ENCODE measurements at places on chromosomes 4 and X.

GRCh38 chrX:2523911-2524310, 23.1 kb upstream of the DHRSX start:
- no peak for DNase-seq

- DNase-seq, result no peak
These were observed 87.5 kb downstream of the LEF1 start for GRCh38 chr4:108081256-108081655.

- DNase-seq, result no peak
These were observed 118.8 kb upstream of the PCDH18 start for GRCh38 chr4:137651128-137651527.

DNA sequence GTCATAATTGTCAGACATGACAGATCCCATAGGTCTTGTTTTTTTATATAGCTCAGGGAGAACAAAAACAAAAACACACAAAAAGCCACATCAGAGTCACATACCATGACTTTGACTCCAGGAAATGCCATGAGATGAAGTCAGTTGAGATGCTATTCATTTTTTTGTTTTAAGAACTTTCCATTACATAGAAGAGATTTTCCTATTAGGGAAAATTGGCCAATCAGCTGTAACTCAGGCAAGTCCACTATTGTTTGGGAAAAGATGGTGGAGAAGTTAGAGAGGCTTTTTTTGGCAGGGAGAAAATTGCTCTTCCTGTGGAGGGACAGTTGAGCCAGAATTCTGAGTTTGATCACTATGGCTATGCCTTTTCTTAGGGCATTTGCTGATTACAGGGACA, 72.6 kb downstream of the SMARCA5 start:
- DNase-seq, result no peak

DNA sequence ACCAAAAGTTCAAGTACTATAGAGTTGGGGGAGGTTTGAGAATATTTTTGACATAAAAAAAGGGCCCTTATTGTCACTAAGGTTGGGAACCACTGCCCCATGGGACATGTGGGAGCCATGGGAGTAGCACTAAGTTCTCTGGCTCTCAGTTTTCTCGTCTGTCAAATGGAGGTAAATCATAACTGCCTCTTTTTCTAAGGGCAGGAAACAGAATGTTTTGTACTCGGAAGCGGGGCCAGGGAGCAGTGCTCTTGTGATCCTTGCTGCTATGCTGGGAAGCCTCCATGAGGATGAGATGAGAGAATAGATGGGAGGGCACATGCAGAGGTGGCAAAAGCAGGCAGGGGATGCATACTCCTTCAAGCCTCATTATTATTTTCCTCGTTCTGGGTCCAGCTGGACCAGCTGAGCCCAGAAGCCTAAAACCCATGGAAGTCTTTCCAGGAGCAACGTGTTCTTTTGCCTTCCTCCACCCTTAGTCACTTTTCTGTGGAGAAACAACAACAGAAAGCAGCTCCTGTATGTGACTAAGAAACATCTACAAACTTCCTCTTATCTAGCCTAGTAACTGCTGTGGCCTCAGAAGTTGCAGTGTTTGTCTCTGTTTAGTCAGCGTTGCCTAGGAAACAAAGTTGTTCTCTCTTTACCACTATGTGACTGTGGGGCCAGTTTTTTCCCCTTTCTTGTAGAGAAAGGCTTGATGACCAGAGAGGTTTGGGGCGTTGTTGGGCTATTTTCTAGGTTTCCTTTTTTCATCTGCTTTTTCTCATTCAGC, 64.8 kb downstream of the TSC22D3 start:
- peak; percentile 95 for DNase-seq

DNA sequence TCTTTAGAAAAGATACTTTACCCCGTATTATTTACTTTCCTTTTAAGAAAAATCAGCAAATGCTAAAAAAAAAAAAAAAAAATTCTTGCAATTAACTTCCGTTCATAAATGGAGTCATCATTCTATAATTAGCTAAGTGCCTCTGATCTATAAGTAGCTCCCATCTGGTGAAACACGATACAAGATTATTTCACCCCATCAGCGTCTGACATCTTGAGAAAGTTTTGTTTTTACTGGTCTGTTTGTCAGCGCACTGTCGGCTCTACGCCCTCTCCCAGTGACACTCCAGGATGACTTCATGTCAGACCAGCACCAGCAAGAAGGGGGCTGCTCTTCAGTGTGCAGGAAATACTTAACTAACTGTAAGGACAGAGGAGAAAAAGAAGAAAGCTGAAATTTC, 108.3 kb downstream of the AFAP1 start:
- DNase-seq, result peak; percentile 60

- DNase-seq, result no peak
These were observed 108.7 kb downstream of the GBA3 start for GRCh38 chr4:22801391-22801790.

- no peak for DNase-seq
These were observed 330.9 kb downstream of the DCHS2 start for GRCh38 chr4:154160519-154161301.

DNA sequence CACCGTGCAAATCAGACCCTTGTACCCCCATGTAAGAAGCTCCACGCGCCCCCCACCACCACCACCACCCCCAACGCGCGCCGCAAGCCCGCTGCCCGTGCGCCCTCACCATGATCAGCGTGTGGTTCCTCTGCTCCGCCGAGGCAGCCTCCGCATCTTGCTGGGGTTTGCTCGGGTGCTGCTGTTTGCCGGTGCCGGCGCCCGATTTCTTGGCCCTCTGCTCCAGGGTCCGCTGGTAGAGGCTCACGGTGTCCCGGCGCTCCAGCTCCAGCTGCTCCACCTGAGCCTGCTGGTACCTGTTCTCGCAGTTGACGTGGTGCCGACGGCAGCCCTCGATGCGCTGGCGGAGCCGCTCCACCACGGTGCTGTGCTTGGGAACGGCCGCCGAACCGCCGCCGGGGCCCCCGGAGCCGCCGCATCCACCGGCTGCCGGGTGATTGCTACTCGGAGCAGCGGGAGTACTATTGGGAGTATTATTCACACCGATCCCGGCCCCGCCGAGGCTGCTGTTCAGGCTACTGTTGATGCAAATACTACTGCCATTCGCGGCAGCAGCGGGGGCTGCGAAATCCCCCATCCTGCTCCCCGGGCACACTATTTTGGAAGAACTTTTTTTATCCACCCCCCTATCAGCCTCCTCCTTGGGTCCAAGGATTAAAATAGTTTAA, 1.1 kb downstream of the MAML3 start:
- peak; percentile 68 for DNase-seq

DNA sequence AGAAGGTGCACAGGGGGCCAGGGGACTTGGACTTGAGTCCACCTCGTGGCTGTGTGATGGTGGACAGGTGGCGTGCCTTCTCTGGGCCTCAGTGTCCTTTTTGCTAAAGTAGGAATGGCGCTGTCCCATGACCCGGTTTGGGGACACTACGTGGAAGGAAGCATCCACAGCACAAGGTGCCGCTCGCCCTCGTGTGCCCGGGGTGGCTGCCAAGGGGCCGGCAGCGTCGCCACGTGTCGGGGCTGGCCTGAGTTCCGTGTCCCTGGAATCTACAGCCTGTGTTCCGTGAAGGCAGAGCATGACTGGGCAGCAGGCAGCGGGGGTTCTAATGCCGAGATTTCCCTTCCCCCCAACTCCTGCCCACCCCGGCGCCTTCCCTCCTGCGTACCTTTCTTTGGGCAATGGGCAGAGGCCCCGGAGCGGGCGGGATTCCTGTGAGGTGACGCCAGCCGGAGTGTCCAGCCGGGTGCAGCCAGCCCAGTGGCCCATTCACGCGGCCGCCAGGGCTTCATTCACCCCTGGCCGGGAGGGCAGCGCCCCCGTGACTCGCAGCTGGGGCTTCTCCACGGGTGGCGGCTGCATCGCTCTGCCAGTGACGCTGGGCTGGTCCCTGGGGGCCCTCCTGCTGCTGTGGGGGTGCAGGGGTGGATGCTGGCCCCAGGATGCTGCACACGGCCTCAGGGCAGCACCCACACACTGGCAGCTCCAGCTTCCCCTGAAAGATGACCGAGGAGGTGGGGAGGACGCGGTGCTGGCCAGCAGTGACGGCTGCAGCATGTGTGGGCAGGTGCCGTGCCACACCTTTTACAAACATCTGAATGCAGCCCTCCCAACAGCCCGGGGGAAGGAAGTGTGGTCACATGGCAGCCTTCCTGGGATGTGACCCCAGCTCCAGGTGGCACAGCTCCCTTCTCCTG, 21.2 kb downstream of the DOK7 start:
- DNase-seq, result no peak

DNA sequence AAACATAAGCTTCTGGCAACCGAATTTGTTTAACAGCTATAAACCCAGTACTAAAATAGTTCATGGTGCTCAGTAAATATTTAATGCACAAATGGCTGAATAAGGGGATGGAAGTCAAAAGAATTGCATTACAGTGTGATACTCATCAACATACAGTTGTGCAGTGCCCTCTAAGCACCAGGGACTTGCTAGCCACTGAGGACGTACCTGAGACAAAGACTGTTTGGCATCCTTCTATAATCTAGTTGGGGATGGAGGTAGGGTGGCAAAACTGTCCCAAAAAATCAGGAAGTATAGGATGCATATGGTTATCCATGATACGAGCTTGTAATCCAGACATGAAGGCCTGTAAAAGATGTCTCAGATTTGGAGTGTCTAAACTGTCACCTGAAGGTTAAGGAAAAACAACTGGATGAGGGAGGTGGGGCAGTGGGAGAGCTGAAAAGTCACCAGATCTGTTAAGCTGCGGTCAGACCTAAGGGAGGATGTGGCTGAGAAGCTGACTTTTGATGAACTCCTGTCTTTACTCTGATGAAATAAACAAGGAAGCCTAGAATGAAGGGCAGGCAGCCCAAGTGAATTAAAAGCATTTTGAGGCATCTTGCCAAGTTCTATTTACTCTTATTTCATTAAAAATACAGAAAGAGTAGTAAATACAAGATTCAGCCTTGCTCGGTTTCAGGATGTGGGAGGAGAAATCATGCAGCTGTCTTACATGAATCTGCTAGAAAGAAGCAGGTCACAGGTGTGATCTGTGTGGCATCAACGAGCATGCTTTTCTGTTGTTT, 12.0 kb upstream of the CD38 start:
- peak; percentile 81 for DNase-seq

DNA sequence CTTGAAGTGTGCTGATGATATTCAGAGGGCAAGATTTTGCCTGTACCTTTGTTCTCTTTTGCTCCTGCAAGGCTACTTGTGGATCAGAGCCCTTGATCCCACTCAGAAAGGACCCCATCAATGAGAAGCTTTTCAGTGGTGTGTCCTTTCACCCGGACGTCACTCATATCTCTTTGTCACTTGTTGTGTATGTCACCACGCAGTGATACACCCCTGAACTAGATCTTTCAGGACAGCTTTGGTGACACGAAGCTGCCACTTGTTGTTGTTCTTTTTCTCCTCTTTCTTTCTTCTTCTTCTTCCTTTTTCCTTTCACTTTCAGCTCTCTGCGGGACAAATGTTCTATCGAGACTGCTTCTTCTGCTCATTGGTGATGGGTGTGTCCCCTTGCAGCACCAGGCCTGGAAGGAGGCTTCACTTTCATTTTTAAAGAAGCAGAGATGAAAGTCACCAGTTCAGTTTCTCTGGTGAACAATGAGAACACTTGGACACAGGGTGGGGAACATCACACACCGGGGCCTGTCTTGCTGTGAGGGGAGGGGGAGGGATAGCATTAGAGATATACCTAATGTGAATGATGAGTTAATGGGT, 83.6 kb downstream of the NBDY start:
- DNase-seq, result peak; percentile 67

GRCh38 chrX:2609431-2610238, 81.5 kb upstream of the CD99 start:
- no peak for DNase-seq

DNA sequence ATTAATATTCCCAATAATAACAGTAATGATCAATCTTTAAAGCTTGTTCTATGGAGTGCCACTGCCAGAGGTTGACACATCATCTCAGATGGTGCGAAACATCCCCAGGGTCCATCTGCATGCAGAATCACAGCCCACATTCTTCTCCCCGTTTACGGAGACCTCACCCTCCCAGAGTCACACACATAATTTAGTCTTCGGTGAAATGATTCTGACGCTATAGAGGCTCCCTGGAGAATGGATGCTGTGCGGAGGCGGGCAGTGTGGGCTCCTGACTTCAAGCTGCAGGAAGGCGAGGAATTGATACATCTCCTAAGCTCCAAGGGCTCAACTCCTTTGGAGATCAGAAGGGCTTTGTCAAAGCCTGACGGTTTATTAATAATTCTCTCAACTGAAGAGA, 11.0 kb upstream of the ARHGAP36 start:
- no peak for DNase-seq

DNA sequence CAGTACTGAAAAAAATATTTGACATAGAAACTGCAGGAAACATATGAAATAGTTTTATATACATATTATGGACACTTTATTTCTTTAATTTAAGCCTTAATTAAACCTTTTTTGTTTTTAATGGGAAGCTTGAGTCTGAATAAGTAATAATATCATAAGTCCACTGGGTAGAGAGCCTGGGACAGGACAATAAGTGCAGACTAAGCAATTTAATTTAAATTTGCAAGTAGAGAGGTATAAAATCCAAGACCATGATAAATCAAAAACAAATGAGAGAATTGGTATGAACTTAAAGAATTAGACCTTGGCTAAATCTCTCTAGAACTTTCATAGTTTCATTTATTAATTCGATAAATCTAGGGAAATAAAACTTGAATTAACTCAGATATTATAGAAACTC, 571.2 kb downstream of the ARAP2 start:
- no peak for DNase-seq
